Ascending aorta (tissue), 2 donors: ENCODE measurements at places on chromosomes 12 and 14.

DNA sequence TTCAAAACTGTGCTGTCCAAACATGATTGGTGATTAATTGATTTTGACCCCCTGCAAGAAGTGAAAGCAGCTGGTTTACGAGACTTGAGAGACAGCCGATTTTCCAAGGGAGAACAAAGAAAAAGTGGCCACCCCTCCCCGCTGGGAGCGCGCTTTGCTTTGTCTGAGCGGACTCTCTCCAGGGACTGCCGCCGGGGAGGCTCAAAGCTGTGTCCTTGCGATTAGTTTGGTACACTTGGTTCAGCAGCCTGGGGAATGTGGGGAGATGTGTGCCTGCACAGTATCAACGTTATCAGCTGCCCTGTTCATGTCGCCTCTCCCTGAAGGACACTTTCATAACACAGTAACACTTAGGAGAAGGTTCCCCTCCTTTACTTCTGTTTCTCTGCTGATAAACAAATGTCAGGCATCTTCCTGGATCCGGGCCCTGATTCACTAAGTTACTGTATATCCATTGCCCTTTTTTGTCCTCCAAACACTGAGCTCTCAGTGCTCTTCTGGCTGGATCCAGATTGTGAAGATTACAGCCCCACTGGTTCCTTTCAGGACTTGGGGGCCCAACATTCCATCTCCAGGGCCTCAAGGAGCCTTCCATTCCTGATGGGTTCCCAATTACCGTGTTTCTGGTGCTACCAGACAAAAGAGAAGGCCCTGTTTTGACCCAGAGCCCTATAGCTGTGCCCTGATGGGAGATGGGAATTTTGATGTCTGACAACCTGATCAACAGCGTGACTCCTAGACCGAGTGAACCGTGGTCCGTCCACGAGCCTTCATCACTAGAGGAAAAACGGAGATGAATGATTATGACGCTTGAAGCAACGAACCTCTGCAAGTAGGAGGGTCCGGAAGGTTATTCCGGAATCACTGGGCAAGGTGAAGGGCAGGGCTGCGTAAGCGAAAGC, 31.7 kb upstream of the TUBA1C start:
- no peak for DNase-seq

- no peak for DNase-seq
These were observed 107.1 kb downstream of the PAX9 start for GRCh38 chr14:36768638-36769337.

GRCh38 chr14:50744231-50744630, 76.1 kb upstream of the SAV1 start:
- DNase-seq, result no peak

GRCh38 chr14:92539875-92540274, 26.3 kb downstream of the RIN3 start:
- DNase-seq, result no peak

DNA sequence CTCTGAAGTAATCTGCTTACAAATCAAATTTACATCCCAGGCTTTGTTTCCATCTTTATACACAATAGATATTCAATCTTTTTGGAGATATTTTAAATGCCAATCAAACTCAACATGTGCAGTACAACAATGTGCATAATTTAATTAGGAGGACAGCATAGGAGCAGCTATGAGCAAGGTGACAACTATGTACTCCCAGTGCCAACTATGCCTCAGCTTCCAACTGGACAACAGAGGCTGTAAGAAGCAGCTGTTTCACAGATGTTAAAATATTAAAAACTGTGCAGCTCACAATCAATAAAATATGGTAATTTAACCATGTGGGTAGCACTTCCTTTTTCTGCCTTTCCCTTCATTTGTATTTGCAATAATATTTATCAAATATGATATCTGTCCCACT, 99.9 kb downstream of the ST8SIA1 start:
- no peak for DNase-seq

GRCh38 chr12:67760586-67761275, 112.2 kb downstream of the DYRK2 start:
- no peak for DNase-seq

DNA sequence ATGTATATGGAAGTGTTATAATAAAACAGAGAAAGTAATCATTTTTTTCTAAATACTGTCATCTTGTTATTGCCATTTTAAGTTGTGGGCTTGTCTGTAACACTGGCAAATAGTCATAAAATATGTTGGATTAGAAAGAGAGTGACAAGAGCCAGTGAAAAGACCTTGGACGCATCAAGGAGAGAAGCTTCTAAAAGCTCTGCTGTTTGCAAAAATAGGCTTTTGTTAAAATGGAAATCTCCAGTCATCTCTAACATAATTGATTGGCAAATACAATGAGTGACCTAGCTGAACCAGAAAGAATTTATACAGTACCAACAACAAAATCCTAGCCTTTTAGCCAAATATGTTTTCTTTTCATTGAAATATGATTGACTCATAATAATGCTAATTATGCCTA, 245.8 kb upstream of the RMST start:
- DNase-seq, result no peak

DNA sequence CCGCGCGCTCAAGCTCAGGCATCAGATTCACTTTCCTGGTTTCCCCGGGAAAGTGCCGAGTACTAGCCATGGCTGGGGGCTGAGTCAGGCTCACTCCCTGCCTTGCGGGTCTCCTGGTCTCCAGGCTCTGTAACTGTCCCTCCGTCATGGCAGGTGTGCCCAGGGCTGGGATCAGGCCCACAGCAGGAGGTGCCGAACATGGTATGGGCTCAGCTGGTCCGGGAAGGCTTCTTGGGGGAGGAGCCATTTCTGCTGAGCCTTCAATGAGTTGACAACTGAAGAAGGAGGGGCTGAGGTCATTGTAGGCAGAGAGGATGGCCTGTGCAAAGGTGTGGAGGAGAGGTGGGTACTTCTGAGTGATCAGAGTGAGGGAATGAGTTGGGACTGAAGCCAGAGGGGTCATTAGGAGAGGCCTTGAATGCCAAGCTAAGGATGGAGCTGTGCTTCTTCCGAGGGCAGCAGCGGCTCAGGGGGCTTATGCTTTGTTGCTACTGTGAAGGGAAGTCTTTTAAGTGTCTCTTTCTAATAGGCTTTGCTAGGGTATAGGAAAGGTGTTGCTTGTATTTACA, 769 bp downstream of the EXOC3L4 start:
- no peak for DNase-seq

DNA sequence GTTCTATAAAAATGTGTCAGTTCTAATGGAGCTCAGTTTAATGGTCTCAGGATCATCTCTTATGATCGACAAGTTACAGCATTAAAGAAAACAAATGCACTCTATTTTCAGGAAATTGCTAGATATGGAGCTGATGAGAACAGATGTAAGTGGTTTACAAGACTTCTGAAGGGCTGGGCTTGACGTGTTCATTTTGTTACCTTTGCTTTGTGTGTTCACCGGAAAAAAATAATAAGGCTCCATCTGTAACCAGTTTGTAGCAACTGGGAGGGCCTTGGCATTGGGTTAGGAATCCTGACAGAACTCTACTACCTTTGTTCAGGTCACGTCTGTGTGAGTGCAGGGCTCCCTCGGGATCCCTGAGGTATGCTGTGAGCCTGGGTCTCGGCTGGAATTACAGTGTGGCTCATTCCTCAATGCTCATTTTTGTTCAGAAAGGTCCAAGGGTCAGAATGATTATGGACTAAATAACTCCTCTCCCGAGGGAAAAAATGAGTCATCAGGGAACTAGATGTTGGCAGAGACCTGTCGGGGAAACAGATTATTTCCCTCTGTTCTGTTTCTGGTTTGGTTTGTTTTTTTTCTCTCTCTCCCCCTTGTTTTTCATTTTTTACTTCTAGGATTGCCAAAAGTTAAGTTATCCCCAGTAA, 158.0 kb downstream of the SLC5A8 start:
- no peak for DNase-seq

GRCh38 chr12:54358191-54358944, 5.9 kb downstream of the GPR84 start:
- DNase-seq, result no peak

DNA sequence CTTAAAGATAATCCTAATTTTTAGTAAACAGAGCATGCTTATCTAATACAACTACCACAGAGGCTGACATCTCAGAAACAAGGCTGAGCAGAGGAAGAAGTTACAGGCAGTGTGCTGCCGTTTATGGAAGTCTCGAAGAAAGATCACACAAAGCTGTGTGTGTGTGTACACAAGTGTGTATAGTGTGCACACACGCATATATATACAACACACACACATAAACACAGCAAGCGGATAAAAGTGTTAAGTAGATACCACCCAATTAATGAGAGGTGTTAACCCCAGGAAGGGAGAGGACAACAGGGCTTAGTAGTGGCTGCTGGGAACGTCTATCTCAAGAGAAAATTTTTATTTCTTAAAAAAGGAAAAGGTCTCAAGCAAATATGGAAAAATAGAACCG, 15.3 kb downstream of the CCDC88C start:
- DNase-seq, result no peak

DNA sequence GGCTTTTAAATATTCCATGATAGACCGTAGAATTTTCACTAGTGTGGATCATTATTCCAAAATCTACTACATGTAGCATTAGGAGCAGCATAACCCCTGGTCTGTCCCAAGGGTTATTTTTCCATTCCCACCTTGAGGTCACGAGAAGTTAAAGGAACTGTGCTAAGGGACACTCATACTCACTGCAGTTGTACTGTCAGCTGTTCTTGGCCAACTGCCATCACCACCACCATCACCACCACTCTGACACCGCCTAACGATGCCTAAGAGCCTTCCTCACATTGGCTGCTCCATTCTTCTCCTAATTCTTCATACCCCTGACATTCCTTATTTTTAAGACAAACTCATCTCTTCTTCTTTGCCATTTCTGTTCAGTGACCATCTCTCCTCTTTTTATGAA, 13.4 kb upstream of the PTGDR start:
- DNase-seq, result no peak

- DNase-seq, result no peak
These were observed 16.9 kb downstream of the SMOC1 start for GRCh38 chr14:69896080-69896479.

- DNase-seq, result no peak
These were observed 1.4 kb upstream of the GSC start for GRCh38 chr14:94771158-94771905.

DNA sequence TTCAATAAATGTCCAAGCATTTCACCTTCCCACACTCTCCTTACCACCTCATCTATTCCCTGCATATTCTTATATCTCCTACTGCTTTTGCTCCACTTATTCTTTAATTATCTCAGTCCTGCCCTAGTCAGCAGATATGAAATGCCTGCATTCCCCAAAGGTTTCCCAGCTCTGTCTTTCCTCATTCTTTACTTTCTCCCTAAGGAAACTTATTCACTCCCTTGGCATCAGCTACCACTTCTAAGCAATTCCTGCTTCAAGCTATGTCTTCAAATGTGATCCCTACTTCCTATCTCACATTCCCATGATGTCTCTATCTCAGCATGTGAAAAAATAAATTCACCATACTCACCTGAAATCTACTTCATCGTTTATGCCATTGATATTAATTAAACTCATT, 111.8 kb downstream of the CAPZA3 start:
- no peak for DNase-seq

GRCh38 chr12:14868916-14869506, 16.6 kb downstream of the MGP start:
- DNase-seq, result no peak

DNA sequence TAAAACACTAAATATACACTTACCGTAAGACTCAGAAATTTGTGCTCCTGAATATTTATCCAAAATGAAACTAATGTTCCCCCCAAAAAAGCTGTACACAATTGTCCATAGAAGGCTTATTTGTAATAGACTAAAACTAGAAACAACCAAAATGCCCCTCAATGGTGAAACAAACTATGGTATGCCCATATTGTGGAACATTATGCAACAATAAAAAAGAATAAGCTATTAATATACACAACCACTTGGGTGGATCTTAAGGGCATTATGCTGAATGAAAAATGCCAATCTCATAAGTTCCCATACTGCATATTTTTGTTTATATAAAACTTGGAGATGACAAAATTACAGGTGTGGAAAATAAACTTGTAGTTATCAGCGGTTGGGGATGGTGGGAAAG, 357.4 kb downstream of the KCNH5 start:
- DNase-seq, result no peak

DNA sequence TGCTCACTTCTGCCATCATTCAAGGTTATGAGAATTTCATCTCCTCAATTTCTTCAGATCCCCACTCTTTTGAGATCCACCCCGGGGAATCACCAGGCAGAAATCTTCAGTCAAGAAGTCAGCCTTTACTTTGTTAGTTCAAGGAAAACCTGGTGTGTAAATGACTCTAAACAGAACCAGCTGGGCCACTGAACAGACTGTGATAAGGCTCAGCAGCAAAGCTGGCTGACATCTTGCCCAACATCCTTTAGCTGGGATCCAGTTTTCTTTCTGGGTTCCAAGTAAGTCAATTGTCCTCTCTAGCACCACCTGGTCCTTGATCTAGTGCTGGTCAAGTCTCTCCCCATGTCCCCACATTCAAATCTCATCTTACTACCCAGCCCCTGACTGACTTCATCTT, 11.6 kb downstream of the CLMN start:
- no peak for DNase-seq

- no peak for DNase-seq
These were observed at the start of gene BATF for GRCh38 chr14:75522224-75522982. BATF (plus strand) TSS chr14:75522469; CDS start chr14:75522683, 214 bp downstream.

- DNase-seq, result no peak
These were observed 24.7 kb upstream of the P2RX4 start for GRCh38 chr12:121184984-121185889.

GRCh38 chr12:51244269-51244668, 5.6 kb downstream of the DAZAP2 start:
- DNase-seq, result no peak

GRCh38 chr12:49888461-49889151, 15.1 kb downstream of the FAIM2 start:
- DNase-seq, result no peak

DNA sequence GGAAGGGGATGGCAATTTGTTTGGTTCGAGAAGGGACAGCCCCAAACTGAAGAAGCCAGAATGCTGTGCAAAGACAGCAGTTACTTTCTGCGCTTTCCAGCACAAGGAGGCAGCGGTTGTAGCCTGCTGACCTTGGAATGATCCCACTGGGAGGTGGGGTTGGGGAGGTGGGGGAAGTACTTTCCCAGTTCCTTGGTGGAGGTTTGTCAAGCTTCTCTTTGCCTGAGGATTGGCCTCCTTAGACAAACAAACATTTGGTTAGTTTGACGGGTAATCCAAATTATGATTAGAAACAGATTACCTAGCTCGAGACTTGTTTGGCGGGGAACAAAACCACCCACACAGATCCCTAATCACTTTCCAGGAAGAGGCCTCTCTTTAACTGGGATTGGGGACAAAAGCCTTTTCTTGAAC, 79.1 kb upstream of the EGLN3 start:
- DNase-seq, result no peak

DNA sequence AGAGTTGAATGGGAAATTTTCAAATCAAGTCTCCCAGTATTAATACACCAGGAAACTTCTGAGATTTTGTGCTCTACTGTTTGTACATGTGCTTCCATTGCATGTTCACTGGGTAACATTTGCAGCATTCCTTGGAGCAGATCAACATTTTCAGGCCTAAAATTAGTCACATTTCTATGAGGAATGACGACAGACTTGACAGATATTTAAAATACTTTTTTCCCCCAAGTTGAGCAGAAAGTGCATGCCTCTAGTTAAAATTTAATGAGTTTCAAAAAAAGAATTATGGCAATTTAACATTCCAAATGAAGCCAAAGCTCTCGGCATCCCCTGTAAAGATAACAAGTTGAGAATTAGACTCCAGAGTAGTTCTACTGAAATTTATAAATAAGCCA, 72.3 kb downstream of the C12orf42 start:
- DNase-seq, result no peak
